T-cell (primary cell): ENCODE measurements at places on chromosomes 6 and 20. TPM values are rescaled to one million over a fixed set of nuclear protein-coding genes. Genes with fewer than 3 reads are reported as not detected.

- peak; percentile 65 for DNase-seq
- no peaks in the 10 kb centered on the region for H3K36me3 ChIP-seq
- H3K4me1 ChIP-seq, result peaks cover 23% of the 10 kb centered on the region
- H3K27me3 ChIP-seq, result no peaks in the 10 kb centered on the region
- peak overlapping the region; percentile 85 for H3K27ac ChIP-seq
Observed at GRCh38 chr6:149065658-149066556, 251.6 kb upstream of the TAB2 start.

- H3K4me1 ChIP-seq, result no peaks in the 10 kb centered on the region
- H3K27ac ChIP-seq, result no peak overlapping the region
- no peaks in the 10 kb centered on the region for H3K36me3 ChIP-seq
- peaks cover 25% of the 10 kb centered on the region for H3K27me3 ChIP-seq
- no peak for DNase-seq
Observed at GRCh38 chr6:146029573-146030184, 817 bp downstream of the GRM1 start.

- H3K4me3 ChIP-seq, result no peak overlapping the region
- no peaks in the 10 kb centered on the region for H3K4me1 ChIP-seq
- no peak for DNase-seq
- peaks cover 3% of the 10 kb centered on the region for H3K27me3 ChIP-seq
- no peaks in the 10 kb centered on the region for H3K36me3 ChIP-seq
Observed at GRCh38 chr20:6108330-6108729, 14.5 kb downstream of the FERMT1 start.

- no peaks in the 10 kb centered on the region for H3K27me3 ChIP-seq
- no peaks in the 10 kb centered on the region for H3K4me1 ChIP-seq
- no peak overlapping the region for H3K4me3 ChIP-seq
- no peaks in the 10 kb centered on the region for H3K36me3 ChIP-seq
- no peak for DNase-seq
Observed at GRCh38 chr6:56690519-56691285, 48.0 kb upstream of the DST start.

GRCh38 chr6:145012039-145012662 lies 723.2 kb downstream of the EPM2A start:
- H3K4me3 ChIP-seq, result no peak overlapping the region
- H3K27me3 ChIP-seq, result no peaks in the 10 kb centered on the region
- DNase-seq, result no peak
- H3K27ac ChIP-seq, result no peak overlapping the region

The SLC25A27 gene
- total RNA-seq, result 2.4 TPM

The SLC13A3 gene
- total RNA-seq, result 0.36 TPM

DNA sequence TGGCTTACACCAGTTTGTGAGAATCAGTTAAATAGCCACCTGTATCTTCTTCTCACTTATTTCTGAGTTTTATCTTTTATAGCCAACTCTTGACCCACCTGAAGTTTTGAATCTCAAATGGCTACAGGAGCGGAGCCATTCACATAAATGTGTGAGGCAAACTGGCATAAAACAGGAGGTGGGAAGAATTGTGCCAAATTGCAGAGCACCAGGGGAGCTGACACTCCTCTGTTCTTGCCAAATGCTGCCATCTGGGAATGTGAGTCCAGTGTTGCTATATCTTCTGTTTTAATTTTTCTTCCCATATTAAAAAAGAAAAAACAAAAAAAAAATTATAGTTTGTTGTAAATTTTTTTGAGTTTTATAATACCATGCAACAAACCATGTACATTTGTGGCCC lies 17.0 kb upstream of the RNF146 start:
- H3K27ac ChIP-seq, result no peak overlapping the region
- DNase-seq, result no peak
- H3K4me3 ChIP-seq, result no peak overlapping the region
- no peaks in the 10 kb centered on the region for H3K4me1 ChIP-seq

DNA sequence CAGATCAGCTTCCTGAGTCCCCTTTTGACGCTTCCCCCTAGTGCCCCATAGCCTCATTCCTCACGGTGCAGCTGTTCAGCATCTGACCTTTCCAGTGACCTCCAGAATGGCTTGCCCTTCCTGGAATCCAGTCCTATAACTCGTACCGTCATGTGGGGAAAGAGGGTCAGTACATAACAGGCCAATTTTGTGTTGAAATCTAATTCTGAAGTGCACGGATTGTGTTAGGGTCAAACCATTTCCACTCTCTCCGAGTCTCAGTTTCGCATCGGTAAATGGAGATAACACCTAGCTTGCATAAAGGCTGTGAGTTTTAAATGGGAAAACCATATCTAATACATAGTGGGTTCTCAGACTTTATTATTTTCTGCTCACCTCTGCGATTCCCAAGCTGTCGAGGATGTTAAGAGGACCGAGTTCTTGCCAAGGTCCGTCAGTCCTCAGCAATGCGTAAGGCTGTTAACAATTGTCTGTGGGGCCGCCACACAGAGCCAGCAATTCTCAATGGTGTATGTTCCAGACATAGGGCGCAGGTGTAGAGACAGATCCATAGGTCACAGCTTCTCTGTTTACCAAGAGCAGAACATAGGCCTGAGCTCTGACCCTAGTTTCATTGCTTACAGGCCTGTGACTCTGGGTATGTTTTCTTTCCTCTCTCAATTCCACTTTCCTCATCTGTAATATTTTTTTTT lies 45.5 kb upstream of the CCR6 start:
- no peak overlapping the region for H3K27ac ChIP-seq
- H3K36me3 ChIP-seq, result no peaks in the 10 kb centered on the region
- H3K4me1 ChIP-seq, result peaks cover 10% of the 10 kb centered on the region
- H3K27me3 ChIP-seq, result no peaks in the 10 kb centered on the region
